Islet precursor cell (in vitro differentiated cells): ENCODE measurements at places on chromosomes 1 and 21.

DNA sequence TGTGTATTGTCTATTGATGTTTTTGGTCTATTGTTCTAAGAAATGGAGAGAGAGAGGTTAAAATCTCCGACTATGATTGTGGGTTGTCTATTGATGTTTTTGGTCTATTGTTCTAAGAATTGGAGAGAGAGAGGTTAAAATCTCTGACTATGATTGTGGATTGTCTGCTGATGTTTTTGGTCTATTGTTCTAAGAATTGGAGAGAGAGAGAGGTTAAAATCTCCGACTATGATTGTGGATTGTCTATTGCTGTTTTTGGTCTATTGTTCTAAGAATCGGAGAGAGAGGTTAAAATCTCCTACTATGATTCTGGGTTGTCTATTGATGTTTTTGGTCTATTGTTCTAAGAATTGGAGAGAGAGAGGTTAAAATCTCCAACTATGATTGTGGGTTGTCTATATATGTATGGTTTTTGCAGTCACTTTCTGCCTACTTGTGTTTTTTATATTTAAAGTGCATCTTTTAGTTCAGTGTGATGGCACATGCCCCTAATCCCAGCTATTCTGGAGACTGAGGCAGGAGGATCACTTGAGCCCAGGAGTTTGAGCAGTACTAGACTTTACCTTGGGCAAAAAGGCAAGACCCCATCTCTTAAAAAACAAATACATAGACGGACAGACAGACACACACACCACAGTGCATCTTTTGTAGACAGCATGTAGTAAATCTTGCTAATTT lies 16.2 kb downstream of the C1orf159 start:
- DNase-seq: no peak

DNA sequence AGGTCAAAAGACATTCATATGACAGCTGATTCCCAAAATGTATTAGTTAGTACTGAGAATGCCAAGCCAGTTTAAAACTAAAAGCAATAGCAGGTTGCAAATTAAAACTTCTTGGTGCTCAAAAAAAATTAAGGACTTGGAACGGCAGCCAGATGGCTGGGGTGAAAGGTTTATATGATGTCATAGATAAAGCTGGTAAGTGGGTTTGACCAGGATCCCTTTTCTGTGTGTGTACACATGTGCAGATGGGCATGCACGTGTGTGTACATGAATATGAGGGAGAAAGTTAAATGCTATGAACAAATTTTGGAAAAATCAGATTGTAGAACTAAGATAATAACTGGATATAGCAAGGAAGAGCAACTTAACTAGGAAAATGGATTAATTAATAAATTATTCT lies 39.1 kb upstream of the DPH5 start:
- no peak for DNase-seq

- DNase-seq: no peak
Measured at GRCh38 chr1:35646043-35646442, 4.7 kb upstream of the PSMB2 start.

- DNase-seq: no peak
Measured at GRCh38 chr1:184759112-184759511, 4.5 kb upstream of the EDEM3 start.

DNA sequence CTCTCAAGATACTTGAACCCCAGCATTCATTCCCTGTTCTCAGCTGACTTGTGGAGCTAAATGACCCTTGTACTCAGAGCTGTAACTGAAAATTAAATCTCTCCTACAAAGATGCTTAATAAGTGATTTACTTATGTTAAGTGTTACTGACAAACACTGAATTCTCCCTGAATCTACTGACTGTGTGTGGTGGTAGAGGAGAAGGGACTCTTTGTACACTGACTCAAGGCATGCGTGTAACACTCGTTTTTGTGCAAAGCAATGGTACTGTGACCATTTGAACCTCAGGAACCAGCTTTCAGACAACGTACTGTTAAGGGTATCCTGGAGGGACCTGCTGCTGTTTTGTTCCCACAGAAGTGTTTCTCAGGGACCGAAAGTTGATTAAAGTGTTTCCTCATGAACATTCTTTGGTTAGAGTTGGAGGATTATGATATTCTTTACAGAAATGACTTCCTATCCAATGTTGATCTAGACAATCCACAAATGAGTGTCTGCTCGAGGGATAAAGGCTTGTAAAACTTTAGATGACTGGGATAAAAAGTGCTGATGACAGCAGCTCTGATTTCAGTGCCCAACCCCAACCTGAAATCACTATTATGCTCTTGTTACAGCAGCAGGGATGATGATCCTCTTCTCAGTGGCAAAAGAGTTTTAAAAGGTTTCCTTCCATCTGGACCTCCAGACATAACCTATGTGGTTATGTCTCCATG lies 12.8 kb downstream of the RGL1 start:
- DNase-seq: no peak
